ENCODE measurements at places on chromosomes 5 and 9.

- DNase-seq, result no peak
Observed at GRCh38 chr5:38734353-38734752, 111.5 kb upstream of the OSMR start.

DNA sequence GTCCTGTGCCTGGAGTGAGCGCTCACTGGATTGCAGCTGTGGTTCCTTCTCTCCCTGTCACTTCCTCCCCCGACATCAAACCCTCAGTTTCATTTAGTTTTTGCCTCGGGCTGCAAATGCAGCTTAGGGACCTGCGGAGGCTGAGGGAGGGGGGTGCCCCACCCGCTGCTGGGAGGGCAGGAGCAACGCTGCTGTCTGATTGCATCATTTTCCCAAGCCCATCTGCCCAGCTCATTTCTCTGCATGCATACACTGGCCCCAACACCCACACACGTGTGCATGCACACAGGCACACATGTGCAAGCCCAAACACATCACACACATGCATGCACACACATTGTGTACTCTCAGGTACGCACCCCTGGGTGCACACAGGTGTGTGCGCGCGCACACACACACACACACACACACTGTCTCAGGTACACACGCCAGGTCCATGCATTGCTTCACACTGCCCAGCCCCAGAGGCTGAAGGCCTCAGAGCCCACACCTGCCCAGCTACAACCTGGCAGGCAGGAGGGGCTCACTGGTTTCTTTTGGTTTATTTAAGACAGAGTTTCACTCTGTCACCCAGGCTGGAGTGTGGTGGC, 3.4 kb downstream of the ASS1 start:
- DNase-seq, result no peak

GRCh38 chr5:7808998-7809397, 41.9 kb downstream of the CFAP90 start:
- no peak for DNase-seq

DNA sequence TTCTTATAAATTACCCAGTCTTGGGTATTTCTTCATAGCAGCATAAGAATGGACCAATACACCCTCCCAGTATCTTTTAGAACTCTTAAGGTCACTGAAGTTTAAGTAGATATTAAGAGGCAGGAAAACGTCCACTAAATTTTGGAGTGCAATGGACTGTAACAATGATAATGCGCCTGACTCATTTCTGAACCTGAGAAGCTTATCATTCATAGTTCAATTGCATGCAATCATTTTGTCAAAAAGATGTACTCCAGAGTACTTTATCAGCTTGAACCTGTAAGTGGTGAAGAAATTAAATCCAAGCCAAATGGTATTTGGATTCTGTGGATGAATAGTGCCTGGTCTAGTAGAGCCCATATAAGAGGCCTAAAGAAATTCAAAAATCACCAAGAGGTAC, 196.5 kb upstream of the CDH9 start:
- no peak for DNase-seq

GRCh38 chr5:144467792-144468191, 297.1 kb downstream of the KCTD16 start:
- no peak for DNase-seq

GRCh38 chr5:81788329-81788728, 37.4 kb upstream of the SSBP2 start:
- no peak for DNase-seq

GRCh38 chr5:30832519-30832918, 361.0 kb upstream of the CDH6 start:
- DNase-seq, result no peak

DNA sequence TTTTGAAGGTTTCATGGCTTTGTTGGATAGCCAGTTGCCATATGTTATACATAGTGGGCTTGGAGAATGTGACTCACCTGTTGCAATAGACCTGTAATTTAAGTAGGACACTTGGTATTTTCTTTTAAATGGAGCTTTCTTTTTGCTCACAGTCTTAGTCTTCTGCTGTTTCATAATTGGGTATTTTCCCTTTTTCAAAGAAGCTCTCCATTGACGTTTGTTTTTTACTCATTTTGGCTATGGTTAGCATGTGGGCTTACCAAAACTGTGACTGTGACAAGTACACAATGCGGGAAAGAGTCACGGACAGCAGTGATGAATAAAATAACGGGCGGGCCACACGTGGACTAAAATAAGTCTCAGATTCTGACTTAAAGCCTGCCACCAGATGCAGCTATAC, 23.2 kb upstream of the RNF20 start:
- no peak for DNase-seq

GRCh38 chr9:98962181-98962560, 18.5 kb downstream of the COL15A1 start:
- DNase-seq, result no peak

GRCh38 chr9:108720191-108720642, 135.6 kb downstream of the ACTL7B start:
- no peak for DNase-seq

Measured in GM18507 (cell line).